ENCODE measurements at places on chromosomes 12 and 14.

DNA sequence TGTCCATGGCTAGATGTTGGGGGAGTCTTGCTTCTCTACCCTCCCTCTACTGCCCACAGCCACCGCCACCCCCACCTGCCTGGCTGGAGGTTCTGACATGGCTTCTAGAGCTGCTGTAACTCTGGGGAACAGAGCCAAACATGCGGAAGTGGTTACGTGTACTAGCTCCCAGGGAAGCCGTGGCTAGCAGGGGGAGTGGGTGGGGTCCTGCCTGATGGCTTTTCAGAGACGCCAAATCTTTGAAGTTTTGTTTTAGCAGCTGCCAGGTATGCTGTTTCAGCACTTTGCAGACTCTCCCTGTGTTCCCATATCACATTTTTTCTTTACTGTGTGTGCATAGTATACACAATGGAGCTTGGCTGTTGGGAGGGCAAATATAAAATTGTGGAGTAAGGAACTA, 150.3 kb downstream of the TGFB3 start:
- no peak for DNase-seq

GRCh38 chr14:77598366-77599070, 17.9 kb downstream of the SPTLC2 start:
- DNase-seq: peak; percentile 44

DNA sequence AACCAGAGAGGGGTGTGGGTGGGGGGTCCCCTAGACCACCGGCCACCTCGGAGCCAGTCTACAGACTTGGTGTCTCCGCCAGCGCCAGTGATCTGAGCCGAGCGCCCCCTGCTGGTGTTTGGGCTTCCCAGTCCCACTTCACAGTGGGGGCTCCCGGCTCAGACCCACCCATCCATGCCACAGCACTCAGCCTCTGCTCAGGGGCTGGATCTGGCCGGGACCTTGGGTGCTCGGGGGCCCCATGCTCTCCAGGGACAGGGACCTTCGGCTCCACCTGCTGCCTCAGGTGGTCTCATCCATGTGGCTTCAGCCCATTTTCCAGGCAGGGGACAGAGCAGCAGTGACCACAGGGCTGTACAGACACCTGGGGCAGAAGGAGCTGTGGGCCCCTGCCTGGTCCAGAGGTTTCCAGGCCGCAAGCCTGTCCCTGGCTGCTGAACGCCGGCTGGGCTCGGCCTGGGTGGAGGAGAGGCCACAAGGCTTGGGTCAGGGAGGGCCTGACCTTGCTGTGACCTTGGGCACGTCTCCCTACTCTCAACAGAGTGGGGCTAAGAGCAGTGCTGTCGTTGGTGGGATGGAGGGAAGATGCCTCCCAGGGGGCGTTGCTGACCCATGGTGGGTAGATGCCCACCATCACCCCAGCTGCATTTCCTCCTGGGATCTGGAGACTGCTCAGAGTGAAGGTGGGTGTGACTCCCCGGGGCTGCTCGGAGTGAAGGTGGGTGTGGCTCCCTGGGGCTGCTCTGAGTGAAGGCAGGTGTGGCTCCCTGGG, 86.3 kb downstream of the KIF26A start:
- DNase-seq: peak; percentile 32

DNA sequence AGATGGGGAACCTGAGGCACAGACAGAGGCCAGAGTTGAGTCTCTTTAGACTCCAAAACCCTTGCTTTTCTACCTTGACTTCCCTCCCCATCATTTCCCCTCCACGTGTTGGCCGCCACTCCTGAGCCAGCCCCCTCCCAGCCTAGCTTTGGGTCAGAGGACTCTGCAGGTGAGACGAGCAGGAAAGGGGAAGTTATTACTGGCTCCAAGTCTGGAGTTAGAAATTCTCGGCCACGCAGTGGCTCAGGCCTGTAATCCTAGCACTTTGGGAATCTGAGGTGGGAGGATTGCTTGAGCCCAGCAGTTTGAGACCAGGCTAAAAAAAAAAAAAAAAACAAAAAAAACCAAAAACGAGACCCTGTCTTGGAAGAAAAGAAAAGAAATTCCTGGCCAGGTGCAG, 8.8 kb downstream of the VSX2 start:
- DNase-seq: no peak

DNA sequence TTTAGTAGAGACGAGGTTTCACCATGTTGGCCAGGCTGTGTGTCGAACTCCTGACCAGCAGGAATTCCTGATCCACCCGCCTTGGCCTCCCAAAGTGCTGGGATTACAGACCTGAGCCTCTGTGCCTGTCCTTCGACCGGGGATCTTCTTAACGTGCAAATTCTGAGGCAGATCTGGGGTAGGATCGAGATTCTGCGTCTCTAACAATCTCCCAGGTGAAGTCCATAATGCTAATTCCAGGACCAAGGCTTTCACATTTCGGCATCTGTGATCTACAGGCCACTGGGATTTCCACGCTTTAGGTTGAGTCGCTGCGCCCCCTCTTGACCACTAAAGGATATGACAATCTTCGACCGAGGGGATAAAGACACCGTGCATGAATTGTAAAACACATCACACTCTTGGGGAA, 24.8 kb downstream of the FOS start:
- peak; percentile 79 for DNase-seq

DNA sequence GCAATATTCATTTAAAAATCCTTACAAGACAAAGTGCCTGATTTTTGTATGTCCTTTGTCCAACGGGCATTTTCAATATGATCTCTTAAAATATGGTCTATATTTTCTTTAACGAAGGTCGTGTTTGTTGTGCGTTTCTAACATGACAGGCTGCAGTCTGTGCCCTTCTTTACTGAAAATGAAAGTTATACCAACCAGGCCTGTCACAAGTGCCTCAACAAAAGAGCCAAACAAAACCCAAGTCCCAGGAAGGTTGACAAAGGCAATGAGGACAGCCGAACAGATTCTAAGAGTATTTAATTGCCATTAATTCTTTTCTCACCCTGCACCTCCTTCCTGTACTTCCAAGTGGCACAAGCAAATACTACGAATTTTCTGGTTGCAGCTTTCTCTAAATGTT, 13.9 kb downstream of the PAX9 start:
- DNase-seq: no peak

- DNase-seq: no peak
These were observed 3.1 kb downstream of the PKP2 start for GRCh38 chr12:32893458-32893857.

- DNase-seq: no peak
These were observed 22.8 kb downstream of the TMEM63C start for GRCh38 chr14:77204459-77204771.

- DNase-seq: peak; percentile 90
These were observed 13.1 kb upstream of the TMTC1 start for GRCh38 chr12:29796823-29797263.

DNA sequence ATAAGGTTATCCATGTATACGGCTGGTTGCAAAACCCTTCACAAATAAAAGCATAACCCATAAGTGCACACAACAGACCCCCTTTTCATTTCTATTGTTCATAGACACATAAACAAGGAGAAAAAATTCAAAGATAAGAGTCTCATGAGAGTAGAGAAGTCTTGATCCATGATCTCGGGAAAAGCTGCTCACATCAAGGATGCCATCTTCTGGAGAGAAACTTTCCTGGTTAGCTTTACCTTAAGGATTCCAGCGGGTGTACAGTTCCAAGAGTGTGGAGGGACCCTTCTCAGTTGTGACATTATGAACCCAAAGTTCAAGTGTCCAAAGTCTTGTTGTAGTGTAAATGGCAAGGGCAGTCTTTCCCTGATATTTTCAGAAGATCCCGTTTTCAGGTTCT, 144.5 kb downstream of the LLPH start:
- no peak for DNase-seq

GRCh38 chr12:54142114-54142475, 46.7 kb downstream of the SMUG1 start:
- no peak for DNase-seq

- no peak for DNase-seq
These were observed 57.2 kb upstream of the JDP2 start for GRCh38 chr14:75370416-75371205.

- no peak for DNase-seq
These were observed 7.5 kb downstream of the EMG1 start for GRCh38 chr12:6978188-6978587.

DNA sequence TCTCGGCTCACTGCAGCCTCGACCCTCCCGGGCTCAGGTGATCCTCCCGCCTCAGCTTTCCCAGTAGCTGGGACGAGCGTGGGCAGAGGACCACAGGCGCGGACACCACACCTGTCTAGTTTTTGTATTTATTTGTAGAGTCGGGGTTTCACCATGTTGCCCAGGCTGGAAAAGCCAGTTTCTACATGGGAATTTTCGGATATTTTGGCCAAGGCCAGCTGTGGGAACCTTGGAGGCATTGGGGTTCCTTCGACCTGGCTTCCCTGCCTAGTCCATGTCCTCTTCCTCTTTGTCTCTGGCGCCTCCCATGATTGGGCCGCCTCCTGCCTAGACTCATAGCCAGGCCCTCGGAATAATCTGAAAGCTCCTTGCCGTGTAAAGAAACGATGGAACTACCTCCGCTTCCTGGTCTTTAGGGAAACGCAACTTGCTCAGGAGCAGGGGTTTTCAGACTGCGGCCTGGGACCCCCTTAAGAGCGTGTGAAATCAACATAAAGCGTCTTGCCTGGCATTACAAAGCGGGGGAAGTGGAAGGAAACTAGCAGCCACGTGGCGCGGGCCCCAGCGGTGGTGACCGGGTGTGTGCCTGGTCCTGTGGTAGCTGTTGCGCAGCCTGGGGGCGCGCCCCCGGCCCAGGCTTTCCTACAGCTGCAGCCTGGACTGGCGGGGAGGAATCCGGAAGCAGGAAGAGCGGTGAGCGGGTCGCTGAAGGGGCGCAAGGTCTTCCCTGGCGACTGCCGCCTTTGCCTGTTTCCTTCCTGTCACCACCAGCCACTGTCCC, 1.4 kb upstream of the HSP90AA1 start:
- peak; percentile 30 for DNase-seq

- no peak for DNase-seq
These were observed 91.5 kb upstream of the VASH1 start for GRCh38 chr14:76669770-76670169.

- peak; percentile 6 for DNase-seq
These were observed 56.2 kb downstream of the DUSP16 start for GRCh38 chr12:12506496-12506890.

DNA sequence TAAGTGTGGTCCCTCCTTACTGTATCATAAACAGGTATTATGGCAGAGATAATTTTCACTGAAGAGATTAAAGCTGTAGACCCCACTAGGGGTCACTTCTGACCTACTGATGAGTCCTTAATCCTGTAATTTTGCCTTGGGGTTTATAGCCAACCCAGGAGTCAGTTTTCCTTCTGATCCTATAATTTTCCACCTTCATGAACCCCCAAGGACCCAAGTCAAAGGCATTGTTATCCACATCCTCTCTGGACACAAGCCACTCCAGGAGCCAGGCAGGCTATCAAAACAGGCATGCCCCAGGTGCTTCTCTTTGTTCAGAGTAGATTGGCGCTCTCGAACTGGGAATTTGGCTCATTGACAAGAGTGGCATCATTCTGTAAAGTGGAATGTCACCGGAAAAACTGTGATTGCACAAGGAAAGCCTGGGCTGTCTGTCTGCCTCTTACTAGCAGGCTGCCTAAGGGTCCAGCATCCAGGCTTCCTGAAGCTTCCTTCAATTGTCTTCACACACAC, 1523.2 kb upstream of the FLRT2 start:
- DNase-seq: peak; percentile 74

- no peak for DNase-seq
These were observed 37.1 kb downstream of the SLC8B1 start for GRCh38 chr12:113297621-113298471.

GRCh38 chr12:79019672-79020071, 155.1 kb downstream of the SYT1 start:
- DNase-seq: no peak

GRCh38 chr14:32481707-32482106, 152.6 kb downstream of the AKAP6 start:
- DNase-seq: no peak

DNA sequence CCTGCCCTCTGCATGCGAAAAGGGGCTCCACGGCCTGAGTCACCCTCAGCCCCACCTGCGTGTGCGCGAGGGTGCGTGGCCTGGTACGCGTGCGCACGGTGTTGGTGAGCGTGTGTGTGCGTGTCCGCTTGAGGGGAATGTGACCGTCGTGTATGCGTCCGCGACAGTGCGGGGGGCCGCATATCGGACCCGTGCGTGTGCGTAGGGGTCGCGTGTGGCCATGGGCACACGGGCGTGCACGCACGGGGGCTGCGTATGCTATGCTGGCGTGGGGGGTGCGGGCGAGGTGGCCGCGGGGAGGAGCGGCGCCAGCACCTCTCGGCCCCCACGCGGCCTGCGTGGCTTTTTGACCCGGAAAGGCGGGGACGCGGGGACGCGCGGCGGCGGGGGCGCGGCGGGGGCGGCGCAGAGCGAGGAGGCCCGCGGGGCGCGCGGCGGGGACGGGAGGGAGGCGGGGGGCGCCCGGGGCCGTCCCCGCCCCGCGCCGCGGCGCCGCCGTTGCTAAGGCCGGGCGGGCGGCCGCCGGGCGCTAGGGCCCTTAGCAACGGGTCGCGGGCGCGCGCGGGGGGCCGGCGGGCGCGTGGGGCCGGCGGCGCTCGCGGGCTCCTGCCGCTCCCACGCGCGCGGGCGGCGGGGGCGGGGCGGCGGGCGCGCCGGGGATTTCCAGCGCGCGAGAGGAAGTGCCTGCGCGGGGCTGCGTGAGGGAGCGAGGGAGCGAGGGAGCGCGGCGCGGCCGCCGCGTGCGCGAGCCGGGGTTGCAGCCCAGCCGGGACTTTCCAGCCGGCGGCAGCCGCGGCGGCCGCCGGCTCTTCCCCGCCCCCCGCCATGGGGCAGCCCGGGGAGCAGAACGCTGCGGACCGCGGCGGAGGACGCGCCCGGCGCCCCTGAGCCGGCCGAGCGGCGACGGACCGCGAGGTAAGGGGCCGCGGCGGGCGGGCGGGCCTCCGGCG, at the start of gene TRAF3:
Gene TRAF3, plus strand, starts transcription at position 689 of the 950 bp plus-strand sequence. CDS start 92,753 bp downstream, outside the sequence.
- peak; percentile 78 for DNase-seq

- DNase-seq: peak; percentile 81
These were observed 52.4 kb downstream of the PHLDA1 start for GRCh38 chr12:75979181-75979580.

DNA sequence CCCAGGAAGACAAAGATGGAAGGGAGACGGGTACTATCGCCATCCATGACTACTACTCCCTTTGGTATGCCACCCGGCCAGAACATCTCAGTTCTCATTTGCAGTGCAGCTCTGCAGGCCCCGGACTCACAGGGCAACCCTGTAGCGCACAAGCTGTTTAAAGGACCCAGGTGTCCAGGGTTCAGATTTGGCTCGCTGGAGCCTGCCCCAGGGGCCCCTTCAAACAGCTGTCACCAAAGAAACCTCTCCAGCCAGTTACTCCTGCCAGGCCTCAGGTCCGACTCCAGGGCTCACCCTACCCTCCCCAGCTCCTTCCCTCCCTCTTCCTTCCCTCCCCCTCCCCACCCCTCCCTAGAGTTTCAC, 5.5 kb upstream of the CHD4 start:
- DNase-seq: no peak

DNA sequence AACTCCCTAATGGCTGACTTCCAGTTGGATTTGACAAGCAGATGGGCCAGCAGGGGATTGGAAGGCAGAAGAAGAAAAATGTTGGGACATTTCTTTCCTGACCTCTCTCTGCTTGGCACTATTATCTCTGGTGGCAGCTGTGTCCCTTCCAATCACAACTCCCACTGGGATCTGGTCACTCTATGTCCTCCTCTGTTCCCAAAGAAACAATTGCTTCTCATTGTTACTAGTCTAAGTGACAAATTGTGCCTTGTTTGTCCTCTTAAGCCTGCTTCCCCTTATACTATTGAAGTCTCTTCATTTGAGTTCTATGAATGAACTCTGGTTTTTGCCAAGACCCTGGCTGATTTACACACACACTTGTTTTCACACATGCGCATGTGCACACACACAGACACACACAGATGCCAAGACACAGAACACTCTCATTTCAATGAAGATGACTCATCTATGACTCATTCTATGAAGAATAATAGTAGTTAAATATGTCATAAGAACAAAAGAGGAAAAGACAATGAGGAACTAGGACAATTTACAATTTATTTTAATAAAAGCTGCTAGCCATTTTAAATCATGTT, 83.0 kb upstream of the FAR2 start:
- peak; percentile 56 for DNase-seq

Data from lung microvascular endothelial cell (primary cell).